Pulmonary artery endothelial cell (primary cell): ENCODE measurements at places on chromosomes 11 and 22. TPM values are rescaled to one million over a fixed set of nuclear protein-coding genes. Genes with fewer than 3 reads are reported as not detected.

The RFPL2 gene
- not detected in 2 replicates for total RNA-seq

The LYVE1 gene
- 0.81 and 2.2 TPM in 2 replicates for total RNA-seq

- no peak for DNase-seq
Measured at GRCh38 chr22:43561415-43562178, 149.8 kb downstream of the MPPED1 start.

GRCh38 chr11:69707176-69707575 is 3.4 kb upstream of the FGF19 start:
- no peak for DNase-seq

DNA sequence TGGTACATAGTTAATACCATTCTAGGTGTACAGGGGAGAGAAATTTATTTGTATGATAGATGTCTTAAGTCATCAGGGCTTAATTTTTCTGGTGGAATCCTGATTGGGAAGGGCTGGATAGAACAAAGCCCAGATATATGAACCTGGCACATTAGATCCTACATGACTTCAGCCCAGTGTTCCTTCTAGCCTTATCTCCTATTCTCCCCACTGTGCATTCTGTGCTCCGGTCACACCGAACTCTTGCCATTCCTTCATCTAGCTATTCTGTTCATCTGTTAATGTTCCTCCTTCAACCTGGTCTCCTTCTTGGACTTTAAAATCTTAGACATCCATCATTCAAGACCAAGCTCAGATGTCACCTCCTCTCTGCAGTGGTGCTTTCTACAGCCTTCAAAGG is 68.9 kb upstream of the EED start:
- no peak for DNase-seq

GRCh38 chr11:91749251-91749650 is 475.4 kb upstream of the FAT3 start:
- DNase-seq, result no peak
